ENCODE measurements at places on chromosomes 11 and 22. TPM values are rescaled to one million over a fixed set of nuclear protein-coding genes. Genes with fewer than 3 reads are reported as not detected.

SUSD2 gene
- 1.5 TPM for total RNA-seq

RASD2 gene
- total RNA-seq = 5.1 TPM

POTEH gene
- not detected for total RNA-seq

GRCh38 chr11:64371201-64371600 lies 12.2 kb downstream of the RPS6KA4 start:
- no peaks in the 10 kb centered on the region for H3K27me3 ChIP-seq
- no peak overlapping the region for H3K27ac ChIP-seq
- H3K36me3 ChIP-seq = no peaks in the 10 kb centered on the region
- no peak overlapping the region for H3K4me3 ChIP-seq

DNA sequence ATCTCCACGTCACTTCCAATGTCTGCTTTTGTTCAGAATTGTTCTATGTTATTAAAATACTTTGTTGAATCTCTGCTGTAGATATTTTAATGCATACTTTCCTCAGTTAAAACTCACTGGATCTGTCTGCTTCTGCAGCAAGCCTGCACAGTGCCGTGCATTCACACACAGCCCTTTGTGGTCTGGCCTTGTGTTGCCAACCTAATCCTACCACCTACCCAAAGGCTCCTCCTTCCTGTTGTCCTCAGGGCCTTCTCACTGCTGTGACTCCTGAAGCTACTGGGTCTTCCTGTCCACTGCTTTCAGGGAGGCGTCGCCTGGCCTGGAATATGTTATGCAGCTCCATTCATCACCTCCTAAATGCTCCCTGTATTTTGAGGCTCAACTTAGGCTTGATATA lies 67.0 kb downstream of the PPP6R3 start:
- no peaks in the 10 kb centered on the region for H3K4me1 ChIP-seq
- peaks cover 9% of the 10 kb centered on the region for H3K36me3 ChIP-seq
- no peak for DNase-seq
- no peak overlapping the region for H3K27ac ChIP-seq
- no peaks in the 10 kb centered on the region for H3K27me3 ChIP-seq

- H3K27me3 ChIP-seq = no peaks in the 10 kb centered on the region
- no peak overlapping the region for H3K27ac ChIP-seq
- H3K4me1 ChIP-seq = peaks cover 21% of the 10 kb centered on the region
- DNase-seq = no peak
- H3K36me3 ChIP-seq = no peaks in the 10 kb centered on the region
- H3K4me3 ChIP-seq = no peak overlapping the region
These were observed 5.5 kb downstream of the CERK start for GRCh38 chr22:46732513-46732912.

GRCh38 chr11:58513747-58514367 lies 6.0 kb upstream of the OR5B21 start:
- no peaks in the 10 kb centered on the region for H3K27me3 ChIP-seq
- DNase-seq = peak; percentile 54
- H3K4me3 ChIP-seq = no peak overlapping the region
- H3K36me3 ChIP-seq = no peaks in the 10 kb centered on the region

Measured in H1 (cell line).